ENCODE measurements at places on chromosomes 6 and 20.

DNA sequence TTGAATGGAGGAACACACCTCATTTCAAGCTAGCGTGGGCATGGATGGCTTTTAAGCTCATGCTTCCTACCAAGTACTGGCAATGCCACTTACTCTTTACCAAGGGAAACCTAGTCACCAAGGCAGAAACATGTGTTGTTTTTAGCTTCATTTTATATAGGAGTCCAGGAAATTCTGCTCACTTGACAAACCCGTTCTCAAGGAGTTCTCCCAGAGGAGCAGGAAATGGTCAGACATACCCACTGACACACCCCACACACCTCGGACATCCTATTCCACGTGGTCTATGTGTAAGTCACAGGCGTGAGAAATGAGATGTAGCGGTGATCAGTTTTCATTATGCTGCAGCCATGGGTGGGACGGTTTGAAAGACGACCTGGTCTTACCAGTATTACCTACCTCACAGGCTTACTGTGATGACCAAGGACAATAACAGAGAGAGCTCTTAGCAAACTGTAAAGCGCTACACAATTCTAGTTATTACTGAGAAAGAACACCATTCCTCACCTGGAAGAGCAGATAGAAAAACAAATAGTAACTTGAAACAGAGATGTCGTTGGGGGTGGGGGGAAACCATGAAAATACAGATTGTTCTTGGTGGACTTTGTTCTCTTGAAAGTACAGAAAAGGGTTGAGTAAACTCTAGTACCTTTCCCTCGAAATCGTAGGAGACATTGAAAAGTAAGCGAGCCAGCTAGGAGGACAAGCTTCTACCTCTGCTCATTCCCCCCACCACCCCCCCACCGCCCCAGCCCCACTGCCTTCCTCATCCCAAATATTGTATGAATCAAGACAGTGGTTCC lies 1.7 kb downstream of the CNKSR3 start:
- DNase-seq = no peak

- no peak for DNase-seq
Measured at GRCh38 chr6:5619249-5619648, 357.9 kb downstream of the FARS2 start.

DNA sequence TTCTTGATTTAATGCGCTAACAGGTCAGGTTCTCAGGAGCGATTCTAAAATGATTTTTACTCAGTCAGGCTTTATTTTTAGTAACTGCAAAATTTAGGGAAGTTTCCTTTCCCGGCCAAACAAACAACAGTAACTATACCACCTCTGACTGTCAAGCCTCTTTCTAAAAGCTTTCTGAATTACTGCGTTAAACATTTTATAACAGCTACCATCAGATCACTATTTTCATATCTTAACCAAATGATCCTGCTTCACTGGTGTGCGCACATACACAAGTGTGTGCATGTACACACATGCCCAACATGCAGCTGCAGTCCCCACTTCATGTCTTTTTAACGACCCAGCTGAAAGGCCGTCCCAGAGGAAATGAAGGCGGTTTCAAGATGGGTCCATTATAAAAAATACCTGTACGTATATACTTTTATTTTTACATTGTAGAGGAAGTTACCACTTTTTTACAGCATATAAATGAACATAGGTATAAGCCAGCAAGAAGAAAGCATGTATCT lies 25.0 kb downstream of the TMEM242 start:
- DNase-seq = no peak

GRCh38 chr6:151658091-151658490 lies 149.4 kb upstream of the ESR1 start:
- no peak for DNase-seq

DNA sequence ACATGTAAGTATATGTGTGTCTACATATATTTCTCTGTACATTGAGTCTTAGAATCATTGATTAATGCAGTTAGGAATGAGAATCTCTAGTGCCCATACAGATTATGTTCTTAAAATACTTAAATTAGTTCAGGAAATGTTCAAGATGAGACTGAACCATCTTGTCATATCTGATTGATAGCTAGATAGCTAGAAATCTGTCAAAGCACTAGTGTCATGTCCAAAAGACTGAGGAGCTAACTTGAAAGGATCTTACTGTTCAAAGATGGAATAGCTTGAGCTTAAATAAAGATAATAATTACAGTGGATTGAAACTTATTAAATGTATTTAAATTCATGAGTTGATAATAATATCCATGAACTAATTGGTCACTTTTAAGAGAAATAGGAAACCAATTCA lies 191.7 kb upstream of the TCF21 start:
- no peak for DNase-seq

DNA sequence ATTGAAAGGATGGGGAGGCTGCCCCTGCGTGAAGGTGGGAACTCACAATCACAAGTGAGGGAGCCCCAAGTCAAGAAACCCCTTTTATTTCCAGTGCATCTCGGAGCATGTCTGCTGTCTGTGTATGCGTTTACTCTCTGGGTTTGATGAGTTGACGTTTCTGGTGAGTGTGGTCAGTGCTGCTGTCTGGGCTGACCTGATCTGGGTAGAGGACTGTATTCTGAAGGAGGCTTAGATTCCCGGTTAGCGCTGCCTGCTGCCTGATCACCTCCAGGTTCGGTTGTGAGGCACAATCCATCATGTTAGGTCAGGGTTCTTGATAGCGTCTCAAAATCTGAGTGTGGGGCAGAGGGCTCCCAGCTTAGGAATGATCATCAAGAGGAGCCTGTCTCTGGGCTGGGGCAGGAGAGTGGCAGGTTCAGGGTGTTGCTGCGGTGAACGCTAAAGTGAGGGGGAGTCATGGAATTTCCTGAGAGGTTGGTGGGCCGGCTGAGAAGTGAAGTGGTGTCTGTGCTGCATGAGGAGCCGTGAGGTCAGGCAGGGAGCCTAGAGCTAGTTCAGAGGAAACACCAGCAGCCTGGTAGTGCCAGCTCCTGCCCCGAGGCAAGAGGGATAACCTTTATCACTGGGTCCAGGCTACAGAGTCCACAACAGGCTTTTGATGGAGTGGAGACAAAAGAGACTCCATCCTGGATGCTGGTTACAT lies 225.3 kb upstream of the CST7 start:
- no peak for DNase-seq

DNA sequence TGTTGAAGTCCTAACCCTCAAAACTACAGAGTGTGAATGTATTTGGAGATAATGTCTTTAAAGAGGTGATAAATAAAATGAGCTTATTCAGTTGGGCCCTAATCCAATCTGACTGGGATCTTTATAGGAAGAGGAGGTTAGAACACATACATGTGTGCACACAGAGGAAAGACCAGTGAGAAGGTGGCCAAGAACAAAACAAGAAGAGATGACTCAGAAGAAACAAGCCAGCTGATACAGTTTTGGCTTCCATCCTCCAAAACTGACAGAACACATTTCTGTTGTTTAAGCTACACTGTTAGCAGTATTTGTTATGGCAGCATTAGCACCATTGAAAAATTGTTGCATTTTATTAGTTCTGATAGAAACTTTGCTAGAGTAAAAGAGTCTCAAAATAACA lies 609.3 kb upstream of the IMPG1 start:
- DNase-seq = no peak

DNA sequence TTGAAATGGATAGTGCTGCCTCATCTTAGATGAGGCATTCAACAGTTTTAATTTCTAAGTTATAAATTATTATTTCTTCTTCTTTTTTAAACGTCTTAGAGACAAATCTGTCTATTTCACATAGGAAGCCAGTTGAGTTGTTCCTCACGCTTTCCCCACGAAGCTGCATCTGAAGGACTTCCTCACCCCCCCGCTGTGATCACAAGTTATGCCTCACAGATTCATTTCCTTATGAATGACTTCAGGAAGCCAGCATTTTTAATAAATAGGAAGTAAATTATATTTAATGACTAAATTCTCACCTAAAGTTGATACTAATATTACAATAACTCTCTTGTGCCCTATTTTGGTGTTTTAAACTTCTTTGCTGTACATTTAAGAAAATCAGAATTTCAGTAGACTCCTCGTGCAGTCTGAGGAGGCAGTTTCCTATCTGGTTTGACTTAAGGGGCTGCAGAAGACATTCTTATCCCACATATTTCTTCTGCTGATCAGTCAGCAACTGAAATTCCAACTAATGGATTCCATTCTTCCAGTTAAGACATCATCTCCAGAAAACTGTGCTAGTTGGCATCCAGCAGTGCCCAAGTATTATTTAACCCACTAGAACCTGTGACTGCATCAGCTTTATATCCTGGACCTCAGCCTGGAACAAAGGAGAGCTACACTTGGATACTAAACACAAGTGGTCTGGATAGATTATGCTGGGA lies 182.7 kb upstream of the CCN2 start:
- peak; percentile 29 for DNase-seq

DNA sequence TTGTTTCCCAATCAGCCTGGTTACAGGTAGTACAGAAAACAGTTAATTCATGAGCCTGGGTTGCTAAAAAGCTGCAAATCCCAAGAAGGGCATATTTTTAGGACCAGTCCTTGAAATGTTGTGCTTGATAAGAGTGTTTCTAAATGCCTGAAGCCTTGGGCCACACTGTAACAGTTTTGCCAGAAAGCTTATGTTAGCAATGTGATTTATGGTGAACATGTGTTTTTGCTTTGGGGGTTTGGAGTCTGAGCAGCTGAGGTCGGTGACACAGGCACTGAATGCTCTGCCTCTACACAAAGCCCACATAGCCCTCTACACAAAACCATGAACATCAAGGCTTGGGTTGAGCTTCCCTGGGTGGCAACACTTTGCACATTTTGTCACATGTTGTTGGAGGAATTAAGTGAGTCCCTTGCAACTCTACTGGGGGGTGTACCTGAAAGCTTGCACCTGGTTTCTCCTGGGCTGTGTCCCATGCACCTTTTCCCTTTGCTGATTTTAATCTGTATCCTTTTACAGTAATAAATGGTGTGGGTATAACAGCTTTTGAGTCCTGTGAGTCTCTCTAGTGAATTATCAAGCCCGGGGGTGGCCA lies 22.2 kb downstream of the AHI1 start:
- no peak for DNase-seq

DNA sequence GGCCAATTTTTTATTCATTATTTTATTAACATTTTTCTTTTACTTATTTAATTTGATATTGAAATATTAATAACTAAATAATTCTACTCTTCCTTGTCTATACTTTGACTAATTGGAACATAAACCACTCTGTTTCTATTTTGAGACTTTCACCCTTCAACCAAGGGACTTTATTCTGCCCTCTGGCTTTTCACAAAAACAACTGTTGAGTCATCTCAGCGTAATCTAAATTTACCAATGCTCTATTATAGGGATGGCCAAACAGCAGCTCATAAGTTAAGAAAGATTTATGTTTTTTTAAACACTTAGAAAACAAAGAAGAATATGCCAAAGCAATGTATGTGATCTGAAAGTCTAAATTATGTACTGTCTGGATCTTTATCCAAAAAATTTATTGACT lies 46.7 kb downstream of the DOP1A start:
- no peak for DNase-seq

DNA sequence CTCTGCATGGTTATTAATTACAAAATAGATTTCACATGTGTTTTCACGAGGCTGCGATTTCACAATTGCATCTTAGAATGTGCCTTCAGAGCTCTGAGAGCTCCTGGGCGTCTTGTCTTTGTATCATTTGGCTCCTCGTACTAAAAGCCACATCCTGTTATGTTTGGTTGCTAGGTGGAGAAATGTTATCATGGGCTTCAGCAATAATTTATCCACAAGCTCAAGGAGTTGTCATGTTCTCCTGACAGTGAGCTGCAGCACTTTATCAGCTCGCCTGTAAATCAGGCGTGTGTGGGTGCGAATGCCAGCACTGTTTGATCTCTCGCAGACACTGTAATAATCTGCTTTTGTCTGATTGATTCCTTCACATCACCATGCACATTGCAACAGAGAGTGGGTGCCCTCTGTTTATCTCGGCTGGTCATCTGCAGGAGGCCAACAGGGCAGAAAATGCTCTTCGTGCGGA lies 218.6 kb upstream of the ZFP64 start:
- peak; percentile 24 for DNase-seq

GRCh38 chr6:151882206-151882605 lies 74.7 kb downstream of the ESR1 start:
- DNase-seq = no peak

- DNase-seq = no peak
Measured at GRCh38 chr6:136549300-136550044, 750 bp downstream of the MAP7 start.

- DNase-seq = peak; percentile 55
Measured at GRCh38 chr6:162056745-162057144, 670.8 kb downstream of the PRKN start.

- DNase-seq = no peak
Measured at GRCh38 chr6:12457094-12457493, 166.9 kb downstream of the EDN1 start.

- no peak for DNase-seq
Measured at GRCh38 chr20:47049771-47050170, 155.1 kb downstream of the EYA2 start.

- no peak for DNase-seq
Measured at GRCh38 chr6:26032340-26033084, 54.7 kb upstream of the HFE start.

- DNase-seq = no peak
Measured at GRCh38 chr6:169938262-169938701, 186.9 kb downstream of the ERMARD start.

DNA sequence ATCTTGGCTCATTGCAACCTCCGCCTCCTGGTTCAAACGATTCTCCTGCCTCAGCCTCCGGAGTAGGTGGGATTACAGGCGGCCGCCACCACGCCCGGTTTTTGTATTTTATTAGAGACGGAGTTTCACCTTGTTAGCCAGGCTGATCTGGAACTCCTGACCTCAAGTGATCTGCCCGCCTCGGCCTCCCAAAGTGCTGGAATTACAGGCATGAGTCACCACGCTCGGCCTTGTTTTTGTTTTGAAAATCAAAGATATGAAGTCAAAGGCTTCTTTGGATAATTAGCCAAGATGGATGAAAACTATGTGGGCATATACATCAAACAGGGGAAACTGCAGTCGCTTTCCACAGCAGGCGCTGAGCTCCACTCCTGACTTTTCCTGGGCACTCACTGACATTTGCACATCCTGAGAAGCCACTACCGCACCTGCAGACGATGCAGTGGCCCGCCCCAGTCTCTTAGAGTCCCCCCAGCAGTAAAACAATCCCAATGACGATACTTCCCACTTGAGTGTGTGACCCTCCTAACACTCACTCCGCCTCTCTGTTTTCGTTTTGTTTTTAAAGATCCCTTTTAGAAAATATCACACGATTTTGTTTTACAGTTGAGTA lies 44.1 kb downstream of the GJA1 start:
- DNase-seq = no peak

- no peak for DNase-seq
Measured at GRCh38 chr20:7744411-7744810, 195.8 kb downstream of the HAO1 start.
